ENCODE measurements at places on chromosomes 2 and 18. TPM values are rescaled to one million over a fixed set of nuclear protein-coding genes. Genes with fewer than 3 reads are reported as not detected.

GRCh38 chr2:239002591-239002953 is 154.7 kb downstream of the TWIST2 start:
- DNase-seq: no peak
- H3K4me3 ChIP-seq: no peak overlapping the region
- no peak overlapping the region for H3K27ac ChIP-seq
- no peaks in the 10 kb centered on the region for H3K4me1 ChIP-seq
- no peaks in the 10 kb centered on the region for H3K27me3 ChIP-seq

DNA sequence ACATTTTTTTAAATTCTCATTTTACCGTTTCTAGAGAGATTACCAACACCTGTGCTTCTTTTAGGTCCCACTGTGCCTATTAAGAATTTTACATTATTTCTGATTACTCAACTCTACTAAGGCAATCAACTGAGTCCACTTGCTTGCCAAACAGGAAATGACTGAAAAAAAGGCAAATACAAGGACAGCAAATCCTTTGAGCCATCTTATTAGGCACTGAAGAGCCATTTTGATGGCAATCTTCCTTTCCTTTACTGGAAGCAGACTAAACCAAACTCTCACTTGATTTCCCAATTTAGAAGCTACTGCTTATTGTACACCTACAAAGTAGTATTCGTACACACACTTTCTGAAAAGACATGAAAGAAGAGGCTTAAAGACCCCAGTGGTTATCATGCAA is 121.4 kb upstream of the COL3A1 start:
- no peaks in the 10 kb centered on the region for H3K36me3 ChIP-seq
- H3K27me3 ChIP-seq: no peaks in the 10 kb centered on the region
- H3K27ac ChIP-seq: no peak overlapping the region
- no peaks in the 10 kb centered on the region for H3K4me1 ChIP-seq

GRCh38 chr2:121471532-121472469 is 58.9 kb upstream of the RNU4ATAC start:
- no peak for DNase-seq
- H3K4me1 ChIP-seq: peaks cover 28% of the 10 kb centered on the region

The UGT1A4 gene
- total RNA-seq: not detected

- DNase-seq: no peak
- no peak overlapping the region for H3K4me3 ChIP-seq
- no peaks in the 10 kb centered on the region for H3K27me3 ChIP-seq
- peaks cover 3% of the 10 kb centered on the region for H3K36me3 ChIP-seq
Observed at GRCh38 chr2:72819501-72819900, 6.3 kb downstream of the EXOC6B start.

DNA sequence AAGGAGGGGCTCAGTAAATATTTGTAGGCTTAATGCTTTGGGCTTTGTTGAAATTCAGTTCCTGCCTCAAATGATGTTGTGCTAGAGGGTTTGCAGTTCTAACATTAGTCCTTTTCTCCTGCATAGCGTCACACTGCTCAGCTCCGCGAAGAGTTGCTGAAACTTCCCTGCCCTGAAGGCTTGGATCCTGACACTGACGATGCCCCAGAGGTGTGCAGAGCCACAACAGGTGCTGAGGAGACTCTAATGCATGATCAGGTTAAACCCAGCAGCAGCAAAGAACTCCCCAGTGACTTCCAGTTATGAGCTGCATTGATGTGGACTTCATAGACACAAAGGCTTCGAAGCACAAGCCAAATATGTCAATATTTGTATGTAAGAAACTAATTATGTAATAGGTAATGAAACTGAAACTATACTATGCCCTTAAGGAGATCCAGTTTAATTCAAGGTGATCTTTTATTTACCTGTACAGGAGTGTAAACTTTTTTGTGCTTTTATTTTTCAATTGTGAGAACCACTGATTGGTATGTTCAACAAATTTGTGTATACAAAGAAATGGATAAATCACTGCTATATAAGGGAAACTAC is 10.2 kb upstream of the TTC27 start:
- no peaks in the 10 kb centered on the region for H3K4me1 ChIP-seq
- H3K27me3 ChIP-seq: no peaks in the 10 kb centered on the region
- no peak for DNase-seq
- H3K4me3 ChIP-seq: no peak overlapping the region
- H3K36me3 ChIP-seq: peaks cover 17% of the 10 kb centered on the region

The GAD1 gene
- total RNA-seq: 0.12 TPM

GRCh38 chr18:2719040-2719439 is 63.5 kb downstream of the SMCHD1 start:
- peaks cover 23% of the 10 kb centered on the region for H3K36me3 ChIP-seq
- H3K27me3 ChIP-seq: no peaks in the 10 kb centered on the region
- no peak overlapping the region for H3K4me3 ChIP-seq
- H3K4me1 ChIP-seq: peaks cover 10% of the 10 kb centered on the region
- no peak for DNase-seq

DNA sequence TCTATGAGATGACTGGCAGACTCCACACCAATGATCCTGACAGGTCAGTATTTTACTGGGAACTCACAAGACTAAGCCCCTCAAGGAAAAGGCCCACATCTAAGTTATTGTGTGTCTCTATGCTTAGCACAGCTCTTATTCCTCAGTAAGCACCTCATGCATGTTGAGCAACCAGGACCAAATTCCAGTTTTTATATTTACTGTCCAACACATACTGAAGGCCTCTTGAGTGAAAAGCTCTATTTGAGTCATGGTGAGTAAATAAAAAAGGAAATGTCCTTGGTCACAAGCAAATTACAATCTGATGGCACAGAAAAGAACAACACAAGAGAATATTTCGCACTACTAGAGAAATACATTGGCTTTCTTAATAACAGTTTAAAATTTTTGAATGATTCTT is 87.9 kb upstream of the ETAA1 start:
- H3K36me3 ChIP-seq: no peaks in the 10 kb centered on the region
- H3K4me3 ChIP-seq: no peak overlapping the region
- peaks cover 9% of the 10 kb centered on the region for H3K4me1 ChIP-seq
- H3K27ac ChIP-seq: no peak overlapping the region

DNA sequence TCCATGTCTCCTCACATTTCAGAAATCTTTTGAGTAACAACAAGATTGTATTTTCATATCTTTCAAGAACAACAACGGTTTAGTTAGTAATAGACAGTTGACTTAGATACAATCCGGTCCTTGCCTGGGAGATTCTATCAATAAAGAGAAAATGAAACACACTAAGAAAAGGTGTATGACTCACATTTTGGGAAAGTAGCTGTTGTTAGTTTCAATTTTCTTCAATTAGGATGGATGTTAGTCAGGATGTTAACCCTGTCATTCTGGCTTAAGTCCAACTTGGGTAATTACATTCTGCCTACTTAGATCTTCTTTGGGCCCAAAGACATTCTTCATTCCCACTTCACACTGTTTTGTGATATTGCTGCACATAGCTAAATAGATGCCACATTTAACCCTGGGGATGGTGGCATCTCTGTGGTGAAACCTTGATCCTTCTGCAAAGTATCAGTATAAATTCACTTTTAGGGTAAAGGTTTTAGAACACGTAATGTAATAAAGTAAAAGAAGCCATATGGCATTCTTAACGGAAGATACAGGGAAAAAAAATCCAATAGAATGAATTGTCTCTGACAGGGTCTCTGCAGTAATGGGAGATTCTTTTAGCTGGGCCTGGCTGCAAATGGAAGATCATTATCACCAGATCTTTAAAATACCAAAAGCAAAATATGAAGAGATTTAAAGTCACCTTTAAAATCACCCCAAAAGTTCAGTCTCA is 365.5 kb downstream of the FIGN start:
- H3K36me3 ChIP-seq: no peaks in the 10 kb centered on the region
- H3K4me3 ChIP-seq: no peak overlapping the region
- DNase-seq: no peak
